ENCODE measurements at places on chromosomes 1 and 21.
A peak's percentile ranks its signal among the peaks of the same experiment; 100 is the strongest.

- no peak for DNase-seq
- no peaks in the 10 kb centered on the region for H3K27me3 ChIP-seq
- H3K36me3 ChIP-seq = peaks cover 23% of the 10 kb centered on the region
- no peaks in the 10 kb centered on the region for H3K4me1 ChIP-seq
- H3K4me3 ChIP-seq = no peak overlapping the region
These were observed 79.5 kb downstream of the CLSTN1 start for GRCh38 chr1:9744106-9744799.

DNA sequence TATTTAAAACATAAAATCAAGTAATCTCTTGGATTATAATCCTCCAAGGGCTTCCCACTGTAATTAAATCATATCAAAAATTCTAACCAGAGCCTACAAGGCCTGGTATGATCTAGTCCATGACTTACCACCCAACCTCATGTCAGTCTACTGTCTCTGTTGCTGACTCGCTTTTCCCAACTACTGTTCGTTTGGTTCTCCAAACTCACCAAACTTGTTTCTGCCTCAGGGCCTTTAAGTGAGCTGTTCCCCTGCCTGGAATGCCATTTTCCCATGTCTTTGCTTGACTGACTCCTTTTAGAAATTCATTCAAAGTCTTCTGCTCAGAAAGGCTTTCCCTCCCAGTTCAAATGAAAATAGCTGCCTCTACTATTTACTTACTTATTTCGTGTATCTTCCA is 95.9 kb downstream of the ZC3H11B start:
- H3K27ac ChIP-seq = no peak overlapping the region
- H3K36me3 ChIP-seq = no peaks in the 10 kb centered on the region
- H3K4me3 ChIP-seq = no peak overlapping the region
- no peak for DNase-seq
- H3K27me3 ChIP-seq = no peaks in the 10 kb centered on the region

- peak overlapping the region; percentile 38 for H3K27ac ChIP-seq
- H3K4me1 ChIP-seq = peaks cover 3% of the 10 kb centered on the region
- H3K36me3 ChIP-seq = no peaks in the 10 kb centered on the region
- peaks cover 56% of the 10 kb centered on the region for H3K27me3 ChIP-seq
These were observed 109.7 kb upstream of the ZBTB40 start for GRCh38 chr1:22341791-22342605.

- H3K4me3 ChIP-seq = no peak overlapping the region
- no peak for DNase-seq
- no peak overlapping the region for H3K27ac ChIP-seq
These were observed 63.2 kb downstream of the IER5 start for GRCh38 chr1:181151378-181152326.

- no peaks in the 10 kb centered on the region for H3K36me3 ChIP-seq
- no peak overlapping the region for H3K27ac ChIP-seq
- peaks cover 5% of the 10 kb centered on the region for H3K4me1 ChIP-seq
- no peak overlapping the region for H3K4me3 ChIP-seq
- no peak for DNase-seq
These were observed 38.6 kb upstream of the RALGPS2 start for GRCh38 chr1:178686407-178686806.

GRCh38 chr1:111489604-111490003 is 13.8 kb downstream of the ADORA3 start:
- H3K4me1 ChIP-seq = peaks cover 4% of the 10 kb centered on the region
- no peak for DNase-seq
- no peak overlapping the region for H3K4me3 ChIP-seq
- H3K27ac ChIP-seq = no peak overlapping the region
- no peaks in the 10 kb centered on the region for H3K36me3 ChIP-seq
- H3K27me3 ChIP-seq = no peaks in the 10 kb centered on the region

DNA sequence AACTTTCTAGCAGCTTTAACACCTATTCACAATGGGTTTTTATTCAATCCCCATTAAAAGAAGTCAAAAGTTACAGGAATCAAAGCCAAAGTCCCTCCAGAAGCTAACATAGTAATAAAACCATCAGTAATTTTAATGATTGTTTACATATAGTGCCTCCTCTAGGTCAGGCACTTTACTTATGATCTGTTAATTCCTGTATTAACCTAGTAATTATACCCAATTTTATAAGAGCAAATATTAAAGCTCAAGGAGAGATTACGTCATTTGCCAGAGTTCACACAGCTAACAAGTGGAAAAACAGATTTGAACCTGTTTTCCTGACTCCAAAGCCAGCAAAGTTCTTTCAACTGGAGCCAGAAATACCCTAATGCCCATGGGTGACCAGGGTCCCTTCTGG is 112.9 kb upstream of the F3 start:
- peaks cover 11% of the 10 kb centered on the region for H3K27me3 ChIP-seq
- H3K36me3 ChIP-seq = no peaks in the 10 kb centered on the region
- no peak overlapping the region for H3K27ac ChIP-seq
- no peak for DNase-seq
- no peak overlapping the region for H3K4me3 ChIP-seq

- H3K4me1 ChIP-seq = no peaks in the 10 kb centered on the region
- no peak for DNase-seq
- no peak overlapping the region for H3K27ac ChIP-seq
- no peaks in the 10 kb centered on the region for H3K36me3 ChIP-seq
- H3K27me3 ChIP-seq = peaks cover 4% of the 10 kb centered on the region
These were observed 23.8 kb downstream of the MARK1 start for GRCh38 chr1:220551718-220552117.

DNA sequence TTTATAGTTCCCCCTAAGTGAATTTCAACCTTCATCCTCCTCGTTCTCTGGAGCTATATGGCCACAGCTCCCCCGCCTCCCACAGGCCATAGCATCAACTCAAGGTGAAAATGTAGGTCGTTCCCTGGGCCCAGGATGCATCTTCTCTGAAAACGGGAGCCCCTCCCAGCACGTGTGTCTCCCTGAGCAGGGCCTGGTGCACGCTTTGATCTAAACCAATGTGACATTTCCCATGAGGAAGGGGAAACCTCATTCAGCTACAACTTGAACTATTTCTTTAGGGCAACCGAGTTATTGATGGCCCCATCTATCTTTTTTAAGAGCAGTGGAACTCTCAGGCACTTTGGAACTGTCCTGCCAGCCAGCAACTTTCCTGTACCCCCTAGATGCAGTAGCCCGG is 57.8 kb upstream of the BACE2 start:
- peaks cover 20% of the 10 kb centered on the region for H3K4me1 ChIP-seq
- no peak overlapping the region for H3K4me3 ChIP-seq
- peaks cover 7% of the 10 kb centered on the region for H3K27me3 ChIP-seq
- H3K36me3 ChIP-seq = no peaks in the 10 kb centered on the region
- H3K27ac ChIP-seq = no peak overlapping the region
- no peak for DNase-seq

DNA sequence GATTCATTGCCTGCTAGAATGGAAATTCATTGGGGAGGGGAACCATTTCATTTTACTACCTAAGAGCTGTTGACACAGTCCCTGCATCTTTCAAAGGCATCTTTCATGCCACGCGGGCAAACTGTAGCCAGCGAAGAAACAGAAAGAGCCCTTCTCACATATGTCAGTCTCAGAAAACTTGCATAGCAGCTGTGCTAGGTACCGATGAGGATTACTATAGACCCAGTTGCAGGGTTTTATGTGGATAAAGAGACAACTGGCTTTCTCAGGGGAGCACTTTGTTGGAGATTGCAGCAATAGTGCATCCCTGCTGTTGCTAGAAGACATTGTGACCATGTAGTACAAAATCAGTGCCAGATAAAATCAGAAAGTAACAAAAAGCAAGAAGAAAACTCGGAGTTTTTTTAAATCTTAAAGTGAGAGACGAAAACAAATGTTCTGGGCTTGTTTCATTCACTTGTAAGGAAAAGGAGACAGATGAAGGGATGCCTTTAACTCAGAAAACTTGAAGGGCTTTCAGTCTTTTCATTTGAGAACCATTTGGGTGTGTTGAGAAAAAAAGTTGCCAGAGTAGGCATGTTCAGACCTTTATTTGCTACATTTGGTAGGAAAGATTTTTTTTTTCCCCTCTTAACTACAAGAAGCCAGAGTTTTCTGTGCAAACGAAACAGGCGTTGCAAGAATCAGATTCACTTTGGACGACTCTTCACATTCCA is 804.1 kb downstream of the USP25 start:
- H3K36me3 ChIP-seq = no peaks in the 10 kb centered on the region
- no peaks in the 10 kb centered on the region for H3K27me3 ChIP-seq
- no peaks in the 10 kb centered on the region for H3K4me1 ChIP-seq
- H3K4me3 ChIP-seq = no peak overlapping the region
- H3K27ac ChIP-seq = no peak overlapping the region
- DNase-seq = no peak

GRCh38 chr1:61539720-61540462 is 185.1 kb downstream of the TM2D1 start:
- H3K27ac ChIP-seq = no peak overlapping the region
- no peak overlapping the region for H3K4me3 ChIP-seq
- no peaks in the 10 kb centered on the region for H3K36me3 ChIP-seq
- peaks cover 26% of the 10 kb centered on the region for H3K4me1 ChIP-seq

- H3K4me1 ChIP-seq = peaks cover 2% of the 10 kb centered on the region
- no peak for DNase-seq
- H3K27me3 ChIP-seq = no peaks in the 10 kb centered on the region
- no peak overlapping the region for H3K27ac ChIP-seq
- H3K36me3 ChIP-seq = no peaks in the 10 kb centered on the region
- H3K4me3 ChIP-seq = no peak overlapping the region
These were observed 8.2 kb upstream of the TNFRSF25 start for GRCh38 chr1:6473974-6474814.

GRCh38 chr1:223712850-223713474 is 623 bp downstream of the CAPN2 start:
- H3K36me3 ChIP-seq = peaks cover 4% of the 10 kb centered on the region
- peak; percentile 59 for DNase-seq
- H3K4me1 ChIP-seq = peaks cover 49% of the 10 kb centered on the region

- no peaks in the 10 kb centered on the region for H3K27me3 ChIP-seq
- peak overlapping the region; percentile 95 for H3K27ac ChIP-seq
- no peak overlapping the region for H3K4me3 ChIP-seq
- peaks cover 70% of the 10 kb centered on the region for H3K4me1 ChIP-seq
These were observed 2.5 kb upstream of the MEF2D start for GRCh38 chr1:156502894-156503697.

DNA sequence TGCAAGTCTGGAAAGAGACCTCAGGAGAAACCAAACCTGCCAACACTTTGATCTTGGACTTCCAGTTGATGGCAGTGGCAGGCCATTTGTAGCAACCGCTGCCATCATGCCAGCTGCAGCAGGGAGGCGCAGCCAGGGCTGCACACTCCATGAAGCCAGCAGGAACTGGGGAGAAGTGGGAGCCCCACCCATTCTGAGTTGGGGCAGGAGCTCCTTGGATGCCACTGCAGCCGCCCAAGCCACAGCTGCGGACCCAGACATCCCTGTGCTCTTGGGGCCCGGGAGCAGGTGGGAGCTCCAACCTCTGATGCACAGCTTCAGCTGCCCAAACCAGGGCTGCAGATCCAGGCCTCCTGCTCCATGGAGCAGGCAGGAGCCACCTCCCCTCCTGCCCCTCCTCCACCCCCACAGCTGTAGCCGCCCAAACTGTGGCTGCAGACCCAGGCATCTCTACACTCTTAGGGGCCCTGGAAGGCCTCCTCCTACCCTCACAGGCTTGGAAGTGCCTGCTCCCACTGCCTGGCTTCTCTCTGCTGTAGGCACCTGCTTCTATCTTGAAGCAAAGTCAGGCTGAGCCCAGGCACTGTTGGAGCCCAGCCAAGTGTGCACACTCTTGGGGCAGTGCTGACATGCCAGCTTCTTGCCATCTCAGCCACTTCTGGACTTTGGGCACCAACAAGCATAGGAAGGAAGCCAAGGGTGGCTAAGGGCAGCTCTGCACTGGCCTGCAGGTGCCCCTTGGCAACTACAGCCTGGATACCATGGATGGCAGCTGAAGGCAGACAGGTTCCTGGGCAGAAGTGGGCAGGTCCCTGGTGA is 20.0 kb upstream of the DISP1 start:
- H3K4me3 ChIP-seq = no peak overlapping the region
- H3K27me3 ChIP-seq = no peaks in the 10 kb centered on the region
- H3K4me1 ChIP-seq = peaks cover 31% of the 10 kb centered on the region
- no peaks in the 10 kb centered on the region for H3K36me3 ChIP-seq

DNA sequence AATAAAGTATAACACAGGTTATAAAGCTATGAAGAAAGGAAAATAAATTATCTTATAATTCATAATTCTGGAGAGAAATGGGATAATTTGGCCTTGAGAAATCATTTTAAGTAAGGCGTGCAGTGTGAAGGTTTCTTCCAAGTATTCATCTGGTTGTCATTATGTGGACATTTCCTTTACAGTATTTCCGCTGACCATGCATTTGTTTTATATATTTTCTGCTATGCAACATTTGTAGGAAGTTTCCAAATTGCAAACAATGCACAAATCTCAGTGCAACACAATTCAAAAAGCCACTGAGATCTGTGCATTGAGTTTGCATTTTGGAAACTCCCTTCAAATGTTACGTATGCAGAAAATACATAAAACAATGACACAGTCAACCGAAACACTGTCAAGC is 17.8 kb downstream of the ZNF670 start:
- no peak overlapping the region for H3K27ac ChIP-seq
- H3K36me3 ChIP-seq = peaks cover 70% of the 10 kb centered on the region
- H3K4me3 ChIP-seq = no peak overlapping the region
- no peaks in the 10 kb centered on the region for H3K27me3 ChIP-seq
- DNase-seq = no peak
- no peaks in the 10 kb centered on the region for H3K4me1 ChIP-seq

- no peak for DNase-seq
- H3K27me3 ChIP-seq = peaks cover 3% of the 10 kb centered on the region
- no peaks in the 10 kb centered on the region for H3K36me3 ChIP-seq
- H3K27ac ChIP-seq = no peak overlapping the region
- H3K4me1 ChIP-seq = peaks cover 14% of the 10 kb centered on the region
These were observed 49.4 kb downstream of the NENF start for GRCh38 chr1:212482006-212482636.

- no peak for DNase-seq
- H3K36me3 ChIP-seq = peaks cover 1% of the 10 kb centered on the region
- H3K27ac ChIP-seq = no peak overlapping the region
- H3K27me3 ChIP-seq = no peaks in the 10 kb centered on the region
- H3K4me3 ChIP-seq = no peak overlapping the region
- peaks cover 12% of the 10 kb centered on the region for H3K4me1 ChIP-seq
These were observed 1.2 kb downstream of the LURAP1 start for GRCh38 chr1:46204406-46204742.

- H3K4me1 ChIP-seq = no peaks in the 10 kb centered on the region
- H3K36me3 ChIP-seq = no peaks in the 10 kb centered on the region
- H3K27ac ChIP-seq = no peak overlapping the region
- no peak overlapping the region for H3K4me3 ChIP-seq
- no peak for DNase-seq
These were observed 3.8 kb downstream of the PLA2G2A start for GRCh38 chr1:19975423-19976193.

DNA sequence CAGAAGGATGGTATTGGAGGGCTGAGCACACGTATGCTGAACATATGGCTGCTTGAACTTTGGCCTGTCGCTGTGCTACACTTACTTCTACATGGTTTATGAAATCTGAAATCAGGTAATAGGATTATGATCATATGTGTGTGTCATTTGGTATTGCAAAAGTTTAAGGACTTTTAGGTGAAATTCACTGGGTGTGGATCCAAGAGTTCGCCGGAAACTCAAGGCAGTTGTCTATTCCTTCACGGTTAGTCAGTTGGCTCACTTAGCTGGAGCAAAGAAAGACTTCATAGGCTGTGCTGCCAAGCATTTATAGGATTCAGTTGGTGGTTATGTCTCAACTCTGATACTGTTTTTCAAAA is 927 bp downstream of the UAP1 start:
- peak overlapping the region; percentile 84 for H3K27ac ChIP-seq
- peaks cover 7% of the 10 kb centered on the region for H3K27me3 ChIP-seq
- H3K4me1 ChIP-seq = peaks cover 39% of the 10 kb centered on the region
- H3K36me3 ChIP-seq = peaks cover 26% of the 10 kb centered on the region
- peak overlapping the region; percentile 88 for H3K4me3 ChIP-seq

- H3K27me3 ChIP-seq = no peaks in the 10 kb centered on the region
- peaks cover 10% of the 10 kb centered on the region for H3K4me1 ChIP-seq
- H3K4me3 ChIP-seq = no peak overlapping the region
- H3K27ac ChIP-seq = no peak overlapping the region
- DNase-seq = no peak
These were observed 356.5 kb upstream of the PTBP2 start for GRCh38 chr1:96365076-96365475.

All from activated naive CD8-positive, alpha-beta T cell treated with anti-CD3 and anti-CD28 coated beads for 36 hours (primary cell).